ENCODE measurements at places on chromosomes 5 and 9. TPM values are rescaled to one million over a fixed set of nuclear protein-coding genes. Genes with fewer than 3 reads are reported as not detected.

GABRA6 gene
- not detected for total RNA-seq

PCDHGB6 gene
- total RNA-seq: 3.8 TPM

GRM6 gene
- not detected for total RNA-seq

DNA sequence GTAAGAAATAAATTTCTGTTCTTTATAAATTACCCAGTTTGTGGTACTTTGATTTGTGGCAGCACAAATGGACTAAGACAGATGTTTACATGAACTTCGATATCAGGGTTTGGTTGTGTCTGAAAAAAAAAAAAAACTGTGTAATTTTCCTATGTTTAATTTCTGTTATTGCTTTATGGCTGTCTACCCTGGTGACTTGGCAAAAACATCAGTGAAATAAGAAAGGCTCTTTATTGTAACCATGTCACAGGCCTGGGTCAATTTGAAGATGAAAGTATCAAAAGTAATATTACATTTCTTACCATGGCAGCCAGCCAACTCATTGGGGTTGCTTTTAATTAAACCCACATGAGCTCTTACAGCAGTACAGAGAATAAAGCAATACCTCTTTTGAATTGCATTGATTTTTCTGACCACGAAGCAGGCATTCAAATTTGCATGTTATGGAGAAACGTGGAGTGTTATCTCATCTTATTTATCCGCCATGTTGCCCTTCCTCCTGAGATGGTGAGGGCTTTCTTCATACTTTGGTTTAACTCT, 20.6 kb upstream of the SV2C start:
- no peak for DNase-seq

GRCh38 chr5:35281613-35282012, 51.3 kb upstream of the PRLR start:
- no peak for DNase-seq

GRCh38 chr9:120619751-120620655, 40.0 kb upstream of the CDK5RAP2 start:
- peak; percentile 87 for DNase-seq

- no peak for DNase-seq
These were observed 38.9 kb upstream of the CTXN3 start for GRCh38 chr5:127609957-127610356.

Measured in fibroblast of the aortic adventitia (primary cell).